Stimulated activated effector memory CD8-positive, alpha-beta T cell treated with anti-CD3 and anti-CD28 coated beads, Interleukin-12 subunit alpha, Interleukin-12 subunit beta, amount 100 ng/mL, for 72 hours (primary cell): ENCODE measurements at places on chromosomes 7 and 10.

GRCh38 chr10:95475003-95475383, 86.2 kb downstream of the SORBS1 start:
- no peak for DNase-seq

- DNase-seq: no peak
Observed at GRCh38 chr10:50231515-50232260, 19.6 kb downstream of the ASAH2 start.

- no peak for DNase-seq
Observed at GRCh38 chr10:69567920-69568319, 5.3 kb downstream of the NEUROG3 start.

DNA sequence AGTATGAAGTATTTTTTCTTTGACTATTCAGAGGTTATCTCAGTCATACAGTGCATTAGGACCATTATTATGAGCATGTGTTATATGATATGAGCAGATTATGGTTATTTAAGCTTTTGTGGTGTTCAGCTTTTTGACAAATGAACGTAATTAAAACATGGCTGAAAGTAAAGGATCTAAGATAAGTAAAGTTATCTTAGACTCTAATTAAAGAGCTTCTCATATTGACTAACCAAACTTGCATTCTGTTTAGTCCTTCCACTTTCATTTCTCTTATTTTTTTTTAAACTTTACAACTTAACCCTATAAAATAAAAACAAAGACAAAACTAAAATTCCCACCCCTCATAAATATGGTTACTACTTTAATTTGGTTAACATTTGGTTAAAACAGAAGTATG, 6.9 kb upstream of the GPR85 start:
- no peak for DNase-seq

DNA sequence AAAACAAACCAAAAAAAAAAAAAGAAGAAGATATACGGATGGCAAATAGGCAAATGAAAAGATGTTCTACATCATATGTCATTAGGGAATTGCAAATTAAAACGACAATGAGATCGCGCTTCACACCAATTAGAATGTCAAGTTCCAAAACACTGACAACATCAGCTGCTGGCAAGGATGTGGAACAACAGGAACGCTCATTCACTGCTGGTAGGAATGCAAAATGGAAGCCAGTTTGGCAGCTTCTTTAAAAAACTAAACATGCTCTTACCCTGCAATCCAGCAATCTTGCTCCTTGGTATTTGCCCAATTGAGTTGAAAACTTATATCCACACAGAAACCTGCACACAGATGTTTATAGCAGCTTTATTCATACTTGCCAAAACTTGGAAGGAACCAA, 34.8 kb downstream of the CALML5 start:
- no peak for DNase-seq

DNA sequence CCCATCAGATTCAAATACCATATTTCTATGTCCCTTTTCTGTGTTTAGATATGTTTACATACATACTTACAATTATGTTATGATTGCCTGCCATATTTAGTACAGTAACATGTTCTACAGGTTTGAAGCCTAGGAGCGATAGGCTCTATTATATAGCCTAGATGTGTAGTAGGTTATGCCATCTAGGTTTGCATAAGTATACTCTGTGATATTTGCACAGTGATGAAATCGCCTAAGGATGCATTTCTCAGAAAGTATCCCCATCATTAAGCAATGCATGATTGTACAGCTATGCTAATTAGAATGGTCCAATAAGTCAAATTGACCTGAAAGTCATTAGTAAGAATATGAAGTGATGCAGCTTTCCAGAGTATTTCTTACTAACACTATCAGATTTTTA, 1171.7 kb upstream of the LRRTM3 start:
- DNase-seq: no peak

- DNase-seq: no peak
Observed at GRCh38 chr10:82240408-82240807, 365.4 kb downstream of the NRG3 start.

DNA sequence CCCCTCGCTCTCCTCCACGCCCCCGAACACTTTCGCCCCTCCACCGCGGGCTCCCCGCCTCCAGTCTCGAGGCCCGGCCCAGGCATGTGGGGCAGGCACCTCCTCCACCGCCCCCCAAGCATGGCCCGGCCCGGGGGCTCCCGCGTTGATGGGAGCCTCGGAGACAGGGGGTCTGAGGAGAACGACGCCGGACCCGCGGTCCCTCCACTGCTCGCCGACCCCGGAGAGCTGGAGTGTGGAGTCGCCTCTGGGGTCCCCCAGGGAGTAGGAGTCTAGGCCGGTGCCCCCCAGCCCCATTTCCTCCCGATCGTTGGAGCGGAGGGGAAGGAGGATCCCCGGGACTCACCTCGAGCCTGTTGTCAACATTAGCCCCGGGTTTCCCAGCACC, 206 bp downstream of the UPF2 start:
- DNase-seq: no peak
